ENCODE measurements at places on chromosomes 1 and 21.

DNA sequence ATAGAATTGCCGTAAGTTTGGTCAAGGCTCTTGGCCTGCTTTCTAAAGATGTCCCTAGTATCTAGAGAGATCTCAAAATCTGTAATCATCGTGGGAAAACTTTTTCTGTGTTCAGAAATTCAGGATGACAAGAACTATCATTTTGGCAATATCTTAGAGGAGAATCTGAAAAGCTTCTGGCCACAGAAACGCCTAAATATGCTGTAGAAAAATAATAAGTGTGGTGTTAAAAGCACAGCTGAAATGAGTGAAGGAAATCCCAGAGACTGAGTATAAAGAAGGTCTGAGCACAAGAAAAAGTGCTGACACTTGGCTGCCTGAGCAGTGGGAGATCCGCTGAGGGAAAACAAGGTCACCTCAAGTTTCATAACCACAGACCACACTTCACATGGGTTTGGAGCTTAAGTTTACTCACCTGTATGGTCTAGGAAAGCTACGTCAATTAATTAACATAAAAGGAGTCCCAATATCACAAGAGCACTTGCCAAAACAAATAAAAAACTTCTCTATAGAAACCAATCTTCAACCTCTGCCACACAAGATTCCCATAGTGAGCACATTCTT is 235.2 kb upstream of the IRF2BP2 start:
- DNase-seq = peak; percentile 11

- no peak for DNase-seq
These were observed 234.7 kb downstream of the CACNA1E start for GRCh38 chr1:181718034-181718433.

DNA sequence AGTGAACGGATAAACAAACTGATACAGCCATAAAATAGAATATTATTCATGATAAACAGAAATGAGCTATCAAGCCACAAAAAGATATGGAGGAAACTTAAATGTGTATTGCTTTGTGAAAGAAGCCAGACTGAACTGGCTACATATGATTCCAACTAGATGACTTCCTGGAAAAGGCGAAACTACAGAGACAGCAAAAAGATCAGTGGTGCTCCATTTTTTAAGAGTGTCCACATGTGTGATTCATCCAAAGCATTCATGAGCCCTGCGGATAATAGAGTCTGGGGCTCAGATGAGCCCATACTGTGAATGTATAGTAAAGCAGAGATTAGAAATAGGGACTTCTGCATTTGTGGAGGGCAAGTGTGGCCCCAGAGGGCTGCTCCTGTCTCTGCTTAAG is 7.8 kb upstream of the TMEM222 start:
- DNase-seq = no peak

- DNase-seq = no peak
These were observed 30.9 kb downstream of the LAMB3 start for GRCh38 chr1:209621286-209621685.

- no peak for DNase-seq
These were observed 75.1 kb upstream of the SIPA1L2 start for GRCh38 chr1:232704694-232705680.

DNA sequence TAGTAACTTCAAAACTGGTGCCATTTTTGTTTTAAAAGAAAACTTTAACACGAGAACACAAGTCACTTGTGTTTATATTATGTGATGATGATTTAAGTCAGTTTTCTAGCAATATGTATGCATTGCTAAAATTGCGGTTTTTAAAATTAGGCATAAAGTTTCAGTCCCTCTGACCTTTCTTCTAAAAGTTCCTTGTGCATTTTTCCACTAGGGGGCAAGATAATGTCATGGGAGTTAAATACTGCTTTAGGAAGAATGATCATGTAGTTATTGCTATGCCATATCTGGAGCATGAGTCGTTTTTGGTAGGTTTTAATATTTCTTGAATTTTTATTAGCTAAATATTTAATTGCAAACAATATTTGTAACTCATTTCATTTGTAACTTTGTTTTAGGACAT is 10.7 kb downstream of the CDC7 start:
- no peak for DNase-seq

DNA sequence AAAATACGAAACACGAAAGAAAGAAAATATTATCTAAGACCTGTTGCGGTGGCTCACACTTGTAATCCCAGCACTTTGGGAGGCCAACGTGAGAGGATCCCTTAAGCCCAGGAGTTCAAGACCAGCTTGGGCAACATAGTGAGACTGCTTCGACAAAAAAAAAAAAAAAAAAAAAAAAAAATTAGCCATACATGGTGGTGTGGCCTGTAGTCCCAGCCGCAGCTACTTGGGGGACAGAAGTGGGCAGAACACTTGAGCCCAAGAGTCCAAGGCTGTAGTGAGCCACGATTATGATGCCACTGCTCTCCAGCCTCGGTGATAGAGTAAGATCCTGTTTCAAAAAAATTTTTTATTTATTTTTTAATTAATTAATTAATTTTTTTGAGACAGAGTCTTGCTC is 1.5 kb upstream of the RAB13 start:
- DNase-seq = no peak

GRCh38 chr1:230818901-230819300 is 49.4 kb downstream of the C1orf198 start:
- DNase-seq = no peak

GRCh38 chr1:167268347-167268787 is 47.7 kb downstream of the POU2F1 start:
- DNase-seq = no peak

GRCh38 chr21:16423921-16424320 is 694.1 kb downstream of the USP25 start:
- DNase-seq = no peak

GRCh38 chr1:2859219-2859880 is 57.9 kb upstream of the TTC34 start:
- DNase-seq = no peak

DNA sequence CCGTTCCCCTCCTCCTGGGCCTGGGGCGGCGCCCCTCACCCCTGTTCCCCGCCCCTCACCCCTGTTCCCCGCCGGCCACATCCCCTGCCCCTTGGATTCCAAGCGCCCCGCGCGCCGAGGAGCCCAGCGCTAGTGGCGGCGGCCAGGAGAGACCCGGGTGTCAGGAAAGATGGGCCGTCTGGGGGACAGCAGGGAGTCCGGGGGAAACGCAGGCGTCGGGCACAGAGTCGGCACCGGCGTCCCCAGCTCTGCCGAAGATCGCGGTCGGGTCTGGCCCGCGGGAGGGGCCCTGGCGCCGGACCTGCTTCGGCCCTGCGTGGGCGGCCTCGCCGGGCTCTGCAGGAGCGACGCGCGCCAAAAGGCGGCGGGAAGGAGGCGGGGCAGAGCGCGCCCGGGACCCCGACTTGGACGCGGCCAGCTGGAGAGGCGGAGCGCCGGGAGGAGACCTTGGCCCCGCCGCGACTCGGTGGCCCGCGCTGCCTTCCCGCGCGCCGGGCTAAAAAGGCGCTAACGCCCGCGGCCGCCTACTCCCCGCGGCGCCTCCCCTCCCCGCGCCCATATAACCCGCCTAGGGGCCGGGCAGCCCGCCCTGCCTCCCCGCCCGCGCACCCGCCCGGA is at the start of gene TP73:
TP73 (plus strand) TSS at position 587 of the 618 bp plus-strand sequence. CDS start 29,850 bp downstream, outside the sequence.
- DNase-seq = no peak

DNA sequence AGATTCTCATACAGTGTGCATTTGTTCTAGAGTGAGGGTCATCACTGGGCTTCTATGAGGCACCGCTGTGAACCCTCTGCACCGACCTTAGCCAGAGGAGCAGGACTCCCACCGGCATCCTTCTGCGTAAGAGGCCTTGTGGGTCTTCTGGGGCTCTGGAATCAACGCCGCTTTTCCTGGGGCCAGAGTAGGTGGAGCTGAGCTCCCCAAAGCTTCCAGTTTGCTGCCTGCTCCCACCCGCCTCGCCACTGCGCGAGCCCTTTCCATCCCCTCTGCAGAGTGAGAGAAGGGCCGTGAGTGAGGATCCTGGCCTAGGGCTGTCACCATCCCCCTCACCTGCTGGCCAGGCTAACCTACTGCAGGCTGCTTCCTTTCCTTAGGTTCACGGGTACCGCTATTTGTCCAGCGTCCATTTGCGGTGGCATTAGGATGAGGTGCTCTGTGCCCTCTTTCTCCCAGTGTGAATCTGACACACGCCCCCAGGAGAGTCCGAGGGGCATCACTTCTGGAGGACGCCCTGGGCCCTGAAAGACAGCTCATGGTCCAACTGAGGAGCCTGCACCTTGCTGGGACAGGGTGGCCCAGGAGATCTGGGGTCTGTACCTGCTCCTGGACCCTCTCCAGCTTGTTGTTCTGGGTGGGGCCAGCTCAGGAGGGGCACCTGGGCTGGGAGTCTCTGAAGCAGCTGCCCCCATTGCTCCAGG is 36.2 kb downstream of the UMODL1 start:
- no peak for DNase-seq

DNA sequence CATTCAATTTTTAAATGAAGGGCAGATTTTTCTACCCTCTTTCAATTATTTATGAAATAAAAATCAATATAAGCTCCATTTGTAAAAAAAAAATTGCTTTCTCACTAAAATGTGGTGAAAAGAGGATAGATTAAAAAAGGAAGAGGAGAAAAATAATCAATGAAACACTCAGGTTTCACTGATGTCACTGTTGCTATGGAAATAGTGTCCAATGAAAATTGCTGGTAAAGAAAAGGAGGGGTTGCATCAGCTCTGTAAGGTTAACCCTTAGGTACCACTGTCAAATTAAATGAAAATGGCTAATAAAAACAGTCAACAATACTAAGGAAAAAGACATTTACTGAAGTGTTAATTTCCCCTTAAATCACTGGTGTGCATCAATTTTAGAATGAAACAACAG is 91.6 kb upstream of the TTC39A start:
- no peak for DNase-seq

DNA sequence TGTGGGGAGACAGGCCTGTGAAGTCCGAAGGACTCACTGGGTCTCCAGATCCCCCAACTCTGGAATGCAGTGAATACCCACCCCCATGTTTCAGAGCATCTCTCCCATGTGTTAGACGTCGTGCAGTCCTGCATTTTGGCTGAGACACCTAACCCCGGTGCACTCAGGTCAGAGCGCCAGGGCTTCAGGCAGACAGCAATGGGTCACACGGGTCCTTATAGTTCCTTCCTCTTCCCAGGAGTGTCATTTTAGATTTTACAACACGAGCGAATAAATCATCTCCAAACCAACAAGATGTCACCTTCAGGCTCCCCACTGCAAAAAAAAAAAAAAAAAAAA is 5.1 kb downstream of the PRRX1 start:
- DNase-seq = no peak

- DNase-seq = no peak
These were observed 294.3 kb upstream of the SPAG17 start for GRCh38 chr1:118479351-118479750.

DNA sequence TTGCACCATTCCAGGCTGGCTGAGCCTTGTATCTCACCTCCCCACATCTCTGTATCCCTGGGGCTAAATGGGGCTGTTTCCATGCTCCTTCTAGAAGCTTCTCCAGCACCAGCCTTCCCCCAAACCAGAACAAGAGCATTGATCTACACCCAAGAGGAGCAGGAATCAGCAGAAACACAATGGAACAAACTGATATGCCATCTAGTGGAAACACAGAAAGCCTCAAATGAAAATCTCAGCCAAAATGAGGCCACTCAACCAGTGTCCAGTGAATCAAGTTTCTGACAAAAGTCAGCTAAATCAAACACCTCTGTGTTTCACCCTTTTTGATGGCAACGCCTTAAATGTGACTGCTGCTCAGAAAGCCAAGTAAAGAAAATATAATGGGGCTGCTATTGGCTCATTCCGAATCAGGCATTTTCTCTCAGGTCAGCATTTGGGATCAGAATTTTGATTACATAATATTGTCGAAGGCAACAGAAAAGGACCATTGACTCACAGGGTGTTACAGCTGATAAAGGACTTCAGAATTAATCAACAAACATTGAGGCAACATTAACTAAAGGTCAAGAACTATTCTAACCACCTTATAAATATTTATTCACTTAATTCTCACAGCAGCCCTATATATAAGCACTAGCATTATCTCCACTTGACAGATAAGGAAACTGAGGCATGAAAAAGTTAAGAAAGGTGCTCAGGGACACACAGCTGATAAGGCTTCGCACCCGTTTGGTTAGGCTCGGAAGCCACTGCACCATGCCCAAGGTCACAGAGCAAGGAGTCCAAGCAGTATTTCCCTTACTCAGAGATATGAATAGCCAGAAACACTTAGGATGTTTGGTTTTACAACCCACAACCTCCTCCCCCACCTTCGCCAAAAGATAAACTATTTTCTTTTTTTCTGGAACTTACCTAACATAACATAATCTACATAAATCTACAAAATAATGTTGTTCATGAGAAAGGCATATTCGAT is 85.8 kb upstream of the KCNJ15 start:
- no peak for DNase-seq

- DNase-seq = no peak
These were observed 61.4 kb downstream of the EIF2B3 start for GRCh38 chr1:44924835-44925464.

DNA sequence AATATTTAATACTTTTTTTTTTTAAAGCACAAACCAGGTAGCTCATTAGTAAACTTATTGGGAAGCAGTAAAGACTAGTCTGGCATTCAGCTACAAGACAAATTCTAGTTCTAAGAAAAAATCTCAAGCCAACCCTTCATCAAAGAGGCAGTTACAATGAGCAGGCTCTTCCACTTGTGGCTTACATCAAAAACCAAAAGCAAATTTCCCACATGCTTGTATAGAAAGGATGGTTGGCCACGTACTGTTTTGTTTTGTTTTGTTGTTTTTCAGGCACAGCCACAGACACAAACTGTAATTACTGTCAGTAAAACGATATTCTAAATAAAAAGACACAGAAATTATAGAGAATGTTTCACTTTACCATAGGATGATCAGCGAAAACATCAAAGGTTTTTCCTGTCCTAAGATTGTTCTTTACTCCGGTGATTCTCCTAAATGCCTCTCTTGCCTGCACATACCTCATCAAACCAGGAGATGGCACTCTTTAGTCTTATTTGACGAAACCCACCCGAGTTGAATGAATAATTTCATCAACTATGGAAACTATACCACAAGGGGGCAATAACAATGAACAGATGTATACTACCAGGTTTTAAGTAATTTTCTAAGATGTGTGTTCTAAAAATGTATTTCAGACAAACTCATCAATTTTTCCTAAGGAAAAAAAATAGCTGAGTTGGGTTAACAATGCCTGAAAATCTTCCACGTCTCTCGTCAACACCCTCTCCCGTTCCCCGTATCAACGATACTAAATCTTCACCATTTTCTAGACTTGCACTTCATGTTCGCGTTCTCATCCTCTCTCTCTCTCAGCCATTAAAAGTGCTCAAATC is 26.9 kb downstream of the RPL5 start:
- peak; percentile 36 for DNase-seq

DNA sequence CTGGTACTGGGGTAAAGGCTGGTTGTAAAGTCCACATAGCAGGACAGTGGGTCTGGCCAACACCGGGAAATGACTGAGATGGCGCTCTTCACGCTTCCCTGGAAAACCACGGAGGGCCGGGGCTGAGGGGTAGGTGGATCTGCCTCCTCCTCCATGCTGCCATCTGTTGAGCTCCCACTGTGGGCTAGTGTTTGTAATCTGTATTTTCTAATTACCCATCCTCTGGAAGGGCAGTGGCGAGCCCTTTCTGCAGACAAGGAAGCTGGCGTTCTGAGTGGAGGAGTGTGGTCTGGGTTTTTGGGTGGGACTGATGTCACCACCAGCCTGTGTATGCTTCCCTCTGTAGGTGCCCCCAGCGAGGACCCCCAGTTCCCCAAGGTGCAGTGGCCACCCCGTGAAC is 34.1 kb upstream of the LHX4 start:
- DNase-seq = no peak
